Neuronal stem cell (in vitro differentiated cells): ENCODE measurements at places on chromosomes 5 and 9.
A peak's percentile ranks its signal among the peaks of the same experiment; 100 is the strongest.

DNA sequence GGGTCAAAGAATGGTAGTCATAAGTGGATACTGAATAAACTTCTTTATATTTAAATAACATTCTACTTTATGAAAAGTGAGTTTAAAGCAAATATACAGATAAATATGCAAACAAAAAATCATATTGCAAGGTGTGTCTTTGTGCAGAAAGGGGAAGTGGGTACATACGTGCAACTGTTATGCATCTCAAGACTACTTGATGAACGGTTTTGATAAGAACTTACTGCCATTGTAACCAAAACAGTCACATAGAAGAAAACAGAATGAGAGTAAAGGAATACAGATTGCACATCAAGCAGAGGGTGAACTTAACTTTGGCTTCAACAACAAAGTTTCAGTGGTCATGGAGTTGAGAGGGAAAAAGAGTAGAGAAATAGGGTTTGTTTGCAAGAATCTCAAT, 9.9 kb downstream of the CAMK4 start:
- DNase-seq, result no peak

- DNase-seq, result no peak
Measured at GRCh38 chr9:124042201-124042721, 30.7 kb downstream of the LHX2 start.

- DNase-seq, result no peak
Measured at GRCh38 chr9:98964911-98965336, 21.2 kb downstream of the COL15A1 start.

DNA sequence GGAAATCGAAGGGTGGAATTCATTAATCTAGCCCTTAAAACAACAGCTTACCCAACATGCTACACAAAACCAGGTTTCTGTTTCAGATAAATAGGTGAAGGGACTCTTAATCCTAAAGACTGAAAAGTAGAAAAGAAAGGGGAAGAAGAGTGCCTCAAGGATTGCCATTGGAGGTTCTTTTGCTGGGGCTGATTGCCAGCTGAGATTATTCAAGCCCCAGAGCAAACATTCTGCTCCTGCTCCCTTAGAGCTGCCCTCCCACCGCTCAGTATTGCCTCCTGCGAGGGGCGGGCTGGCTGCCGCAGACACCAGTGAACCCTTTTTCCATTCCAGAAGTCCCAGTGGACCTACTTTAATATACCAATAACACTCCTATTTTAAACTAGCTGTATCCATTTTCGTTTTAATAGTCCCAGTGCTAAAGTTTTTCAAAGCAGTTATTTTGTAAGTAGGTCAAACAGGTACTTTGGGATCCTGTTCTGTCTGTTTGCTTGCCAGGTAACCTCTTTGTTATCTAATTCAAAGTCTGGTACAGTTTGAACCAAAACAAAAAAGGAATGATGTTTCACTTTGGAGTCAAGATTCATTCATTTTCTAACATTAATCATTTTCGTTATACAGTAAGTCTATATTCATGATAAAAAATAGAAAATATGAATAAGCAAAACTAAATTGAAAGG, 38.6 kb downstream of the HMGCS1 start:
- no peak for DNase-seq

DNA sequence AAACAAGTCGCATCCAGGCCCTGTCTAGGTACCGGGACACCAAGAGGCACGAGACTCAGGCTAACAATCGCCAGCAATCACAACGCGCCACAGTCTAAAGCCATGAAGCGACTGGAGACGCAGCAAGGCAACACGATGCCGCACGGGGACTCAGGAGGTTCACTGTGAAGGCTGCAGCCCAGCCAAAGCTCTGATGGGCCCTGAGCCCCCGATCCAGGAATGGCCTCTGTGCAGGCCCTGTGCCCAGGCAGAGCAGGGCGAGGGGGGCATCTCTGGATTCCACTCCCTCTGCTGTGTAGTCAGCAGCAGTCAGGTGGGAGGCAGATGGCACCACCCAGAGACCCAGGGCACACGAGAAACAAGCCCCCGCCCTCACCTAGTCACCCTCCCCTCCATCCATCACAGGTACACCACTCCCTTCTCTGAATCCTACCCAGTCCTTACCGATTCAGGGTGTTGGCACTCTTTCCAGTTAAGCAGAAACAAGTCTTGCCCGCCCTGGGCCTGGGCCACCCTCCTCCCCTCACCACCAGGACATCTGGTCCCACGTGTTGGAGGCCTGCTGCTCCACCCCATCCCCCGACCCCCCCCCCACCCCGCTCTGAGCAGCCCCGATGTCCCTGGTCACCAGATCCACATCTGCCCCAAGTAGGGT, 1.1 kb downstream of the RALGDS start:
- no peak for DNase-seq

DNA sequence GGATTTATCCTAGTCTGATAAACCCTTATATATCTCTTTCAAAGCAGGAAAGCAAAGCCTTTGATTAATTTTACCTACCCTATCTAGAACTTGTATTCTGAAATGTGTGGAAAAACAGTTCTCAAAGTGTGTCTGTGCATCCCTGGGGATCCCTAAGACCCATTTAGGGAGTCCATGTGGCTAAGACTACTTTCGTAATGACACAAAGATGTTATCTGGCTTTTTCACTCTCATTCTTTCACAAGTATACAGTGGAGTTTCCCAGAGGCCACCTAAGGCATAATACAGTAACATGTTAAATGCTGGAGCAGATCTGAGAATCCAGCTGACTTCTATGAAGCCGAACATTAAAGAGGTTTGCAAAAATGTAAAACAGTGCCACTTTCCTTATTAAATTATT, 54.3 kb upstream of the TNFSF15 start:
- DNase-seq, result no peak

GRCh38 chr5:179732918-179733771, 523 bp downstream of the MAML1 start:
- DNase-seq, result peak; percentile 12

GRCh38 chr9:79731171-79731890, 159.6 kb downstream of the TLE4 start:
- DNase-seq, result no peak

DNA sequence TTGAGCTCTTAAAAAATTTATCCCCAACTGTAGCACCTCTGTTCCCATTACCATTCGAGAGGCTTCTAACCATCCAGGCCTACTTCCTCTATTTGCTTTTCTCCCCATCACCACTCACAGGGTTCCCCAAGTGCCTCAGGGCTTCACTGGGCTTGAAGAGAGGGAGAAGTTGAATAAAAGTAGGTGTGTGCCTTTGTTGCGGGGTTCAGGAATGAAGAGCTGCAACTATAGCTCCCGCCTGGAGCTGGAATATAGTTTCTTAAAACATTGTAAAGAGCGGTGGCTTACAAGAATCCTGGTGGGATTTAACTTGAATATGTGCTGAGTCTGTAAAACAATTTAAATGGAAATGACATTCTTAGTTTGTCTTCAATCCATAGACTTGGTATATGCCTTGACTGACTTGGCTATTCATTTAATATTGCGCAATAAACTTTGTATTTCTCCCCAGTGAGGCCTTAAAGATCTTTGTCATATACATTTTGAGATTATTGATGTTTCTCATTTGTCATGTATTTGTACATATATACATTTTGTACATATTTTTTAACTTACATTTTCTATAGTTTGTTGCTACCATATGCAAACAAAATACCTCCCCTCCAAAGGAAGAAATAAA, 7.2 kb downstream of the ENTREP1 start:
- DNase-seq, result no peak

- no peak for DNase-seq
Measured at GRCh38 chr5:157590478-157590877, 14.9 kb upstream of the ADAM19 start.

DNA sequence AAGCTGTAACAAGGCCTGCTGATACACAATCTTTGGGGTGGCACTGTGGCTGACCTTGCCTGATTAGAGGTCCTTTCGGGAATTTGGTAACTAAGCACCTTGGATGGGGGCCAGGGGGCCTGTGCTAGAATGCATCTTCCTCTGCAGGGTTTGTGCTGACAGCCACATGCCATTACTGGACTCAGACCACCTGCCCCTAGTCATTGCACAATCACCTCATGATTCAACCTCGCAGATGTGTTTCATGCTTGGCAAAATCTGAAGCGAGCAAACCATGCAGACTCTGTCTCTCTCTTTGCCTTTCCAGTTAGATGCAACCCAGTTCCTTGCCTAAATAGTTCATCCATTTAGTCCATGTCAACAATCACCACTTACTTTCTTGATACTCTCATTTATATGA, 96.5 kb upstream of the ERCC6L2 start:
- no peak for DNase-seq

- DNase-seq, result no peak
Measured at GRCh38 chr5:76765249-76765648, 49.3 kb downstream of the F2R start.

DNA sequence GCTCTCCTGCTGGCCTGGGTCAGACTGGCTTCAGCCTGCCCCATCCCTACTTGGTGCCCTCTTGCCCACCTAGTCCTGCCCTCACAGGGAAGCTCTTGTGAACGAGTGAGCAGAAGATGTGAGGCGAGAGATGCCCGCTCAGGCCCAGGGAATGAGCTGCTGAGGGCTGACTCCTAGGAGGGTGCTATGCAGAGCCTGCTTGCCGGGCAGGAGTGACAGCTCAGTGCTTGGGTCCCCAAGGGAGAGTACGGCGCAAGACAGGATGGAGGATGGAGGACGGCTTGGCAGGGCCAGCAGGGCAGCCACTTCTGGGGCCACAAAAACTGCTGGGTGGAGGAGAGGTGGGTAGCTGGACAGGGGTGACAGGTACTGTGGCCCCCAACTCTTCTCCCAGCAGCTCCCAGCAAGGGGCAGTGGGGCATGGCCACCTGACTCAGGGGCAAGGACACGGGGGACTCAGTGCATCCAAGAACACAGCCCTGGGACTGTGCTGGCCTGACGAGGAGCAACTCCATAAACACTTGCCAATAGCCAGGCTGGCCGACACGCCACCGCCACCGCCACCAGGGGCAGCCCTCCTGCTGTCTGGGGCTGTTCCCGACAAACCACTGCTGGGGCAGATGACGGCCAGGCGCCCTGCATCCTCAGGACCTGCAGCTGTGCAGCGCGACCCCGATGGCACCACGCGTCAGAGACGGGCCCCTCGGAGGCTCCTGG, 55.6 kb upstream of the UBAC1 start:
- no peak for DNase-seq

GRCh38 chr9:101469026-101469425, 33.5 kb upstream of the ALDOB start:
- no peak for DNase-seq

GRCh38 chr5:112417931-112418658, 982 bp downstream of the EPB41L4A start:
- peak; percentile 23 for DNase-seq

GRCh38 chr9:30932226-30932625, 1452.2 kb upstream of the ACO1 start:
- no peak for DNase-seq

- DNase-seq, result no peak
Measured at GRCh38 chr5:131381777-131382176, 117.9 kb downstream of the CDC42SE2 start.

GRCh38 chr9:86700629-86701028, 246.7 kb downstream of the GAS1 start:
- DNase-seq, result no peak

GRCh38 chr5:100762995-100763394, 140.1 kb downstream of the ST8SIA4 start:
- DNase-seq, result no peak

DNA sequence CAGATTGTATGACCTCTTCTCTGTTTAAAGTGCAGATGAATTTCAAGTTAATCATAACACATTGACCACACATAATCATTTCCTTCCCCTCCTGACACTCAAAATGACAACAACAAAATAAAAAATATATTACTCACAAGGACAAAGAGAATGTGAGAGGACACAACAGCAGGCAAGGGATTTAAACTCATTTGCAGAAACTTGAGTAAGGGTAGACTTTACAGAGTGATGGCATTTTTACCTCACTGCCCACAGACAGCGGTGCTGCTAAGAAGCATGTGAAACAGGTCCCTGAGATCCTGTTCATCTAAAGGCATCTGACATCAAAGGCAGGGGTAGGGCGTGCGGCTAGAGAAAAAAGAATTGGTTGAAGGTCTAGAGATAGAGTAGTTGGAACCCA, 99.0 kb downstream of the TRIM36 start:
- DNase-seq, result no peak

DNA sequence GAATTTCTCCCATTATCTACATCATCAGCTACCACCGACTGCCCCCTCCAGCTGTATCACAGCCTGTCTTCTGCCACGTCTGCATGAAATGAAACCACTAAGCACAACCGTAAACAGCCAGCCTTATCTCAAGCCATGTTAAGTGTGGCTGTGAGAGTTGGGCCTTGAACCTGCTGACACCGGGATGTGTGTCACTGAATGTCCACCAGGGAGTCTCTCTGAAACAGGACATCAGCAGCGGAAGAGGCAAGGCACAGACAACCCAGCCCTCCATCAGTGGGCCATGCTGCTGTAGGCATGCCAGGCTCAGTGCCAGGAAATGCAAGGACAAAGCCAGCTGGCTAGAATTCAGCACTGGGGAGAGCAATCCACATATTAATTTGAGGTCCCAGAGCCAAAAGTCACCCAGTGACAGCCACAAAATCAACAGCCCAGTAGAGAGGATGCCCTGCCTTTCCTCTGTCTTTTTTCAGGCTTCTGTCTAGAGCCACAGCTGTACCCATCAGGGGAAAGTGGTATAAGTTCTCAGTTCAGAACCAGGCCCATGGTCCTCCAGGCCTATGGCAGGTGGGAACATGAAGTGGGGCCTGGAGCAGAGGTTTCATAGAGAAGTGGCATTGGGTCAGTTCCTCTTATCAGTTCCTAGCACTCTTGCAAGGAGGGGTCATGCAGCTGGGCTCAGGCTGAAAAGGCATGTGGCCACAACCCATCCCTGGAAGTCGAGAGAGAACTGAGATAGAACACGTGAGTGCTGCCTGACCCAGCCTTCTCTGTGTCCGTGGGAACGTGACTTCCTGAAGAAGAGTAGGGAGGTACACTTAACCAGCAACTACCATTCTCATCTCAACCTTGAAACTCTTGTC, 199.4 kb downstream of the ESM1 start:
- no peak for DNase-seq

GRCh38 chr5:167582283-167582682, 709.2 kb upstream of the WWC1 start:
- no peak for DNase-seq

GRCh38 chr9:86351880-86352279, 2.3 kb downstream of the TUT7 start:
- DNase-seq, result no peak

DNA sequence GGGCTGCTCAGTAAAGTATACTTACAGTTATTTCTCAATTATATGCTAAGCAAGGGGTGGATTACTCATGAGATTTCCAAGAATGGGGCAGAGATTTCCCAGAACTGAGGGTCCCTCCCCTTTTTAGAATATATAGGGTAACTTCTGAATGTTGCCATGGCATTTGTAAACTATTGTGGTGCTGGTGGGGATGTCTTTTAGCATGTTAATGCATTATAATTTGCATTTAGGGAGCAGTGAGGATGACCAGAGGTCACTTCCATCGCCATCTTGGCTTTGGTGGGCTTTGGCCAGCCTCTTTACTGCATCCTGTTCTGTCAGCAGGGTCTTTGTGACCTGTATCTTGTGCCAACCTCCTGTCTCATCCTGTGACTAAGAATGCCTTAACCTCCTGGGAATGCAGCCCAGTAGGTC, 35.5 kb downstream of the TTC1 start:
- DNase-seq, result no peak
